ENCODE measurements at places on chromosomes 12 and 14. TPM values are rescaled to one million over a fixed set of nuclear protein-coding genes. Genes with fewer than 3 reads are reported as not detected.

CYP46A1 gene
- not detected for total RNA-seq

NPFF gene
- total RNA-seq, result not detected

RIMBP2 gene
- not detected for total RNA-seq

POTEG gene
- total RNA-seq, result not detected

ACVRL1 gene
- total RNA-seq, result 11.3 TPM

ZNF641 gene
- 2.0 TPM for total RNA-seq

PTGDR gene
- total RNA-seq, result not detected

PMEL gene
- total RNA-seq, result 0.89 TPM

FBXO21 gene
- 45.1 TPM for total RNA-seq

Measured in bronchus fibroblast of lung (primary cell).